ENCODE measurements at places on chromosomes 13 and 19.
A peak's percentile ranks its signal among the peaks of the same experiment; 100 is the strongest.

- DNase-seq, result no peak
Observed at GRCh38 chr13:66576381-66576780, 653.8 kb downstream of the PCDH9 start.

GRCh38 chr19:2083174-2083854 is 12.8 kb downstream of the MOB3A start:
- DNase-seq, result no peak

- DNase-seq, result no peak
Observed at GRCh38 chr19:56310462-56310861, 4.2 kb downstream of the ZSCAN5A start.

GRCh38 chr13:92769046-92769445 is 457.6 kb upstream of the GPC6 start:
- no peak for DNase-seq

- peak; percentile 36 for DNase-seq
Observed at GRCh38 chr13:46962281-46962941, 65.6 kb upstream of the HTR2A start.

DNA sequence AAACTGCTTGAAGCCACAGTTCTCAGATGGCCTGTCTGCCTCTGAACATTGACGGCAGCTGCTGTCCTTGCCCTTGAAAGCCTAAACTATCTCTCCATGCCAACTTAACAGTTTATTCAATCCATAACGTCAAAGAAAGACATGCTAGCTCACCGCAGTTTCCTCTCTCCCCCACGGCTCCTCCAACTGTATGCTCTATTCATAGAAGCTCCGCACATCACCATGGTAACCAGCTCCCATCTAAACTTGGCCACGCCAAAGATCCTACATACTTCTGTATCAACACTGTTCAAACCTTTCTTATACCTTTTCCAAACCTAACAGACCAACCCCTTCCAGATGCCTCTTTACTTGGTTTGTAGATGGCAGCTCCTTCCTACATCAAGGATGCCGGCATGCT is 48.6 kb downstream of the ZNF91 start:
- no peak for DNase-seq

GRCh38 chr13:42876887-42877545 is 95.6 kb downstream of the FAM216B start:
- no peak for DNase-seq

DNA sequence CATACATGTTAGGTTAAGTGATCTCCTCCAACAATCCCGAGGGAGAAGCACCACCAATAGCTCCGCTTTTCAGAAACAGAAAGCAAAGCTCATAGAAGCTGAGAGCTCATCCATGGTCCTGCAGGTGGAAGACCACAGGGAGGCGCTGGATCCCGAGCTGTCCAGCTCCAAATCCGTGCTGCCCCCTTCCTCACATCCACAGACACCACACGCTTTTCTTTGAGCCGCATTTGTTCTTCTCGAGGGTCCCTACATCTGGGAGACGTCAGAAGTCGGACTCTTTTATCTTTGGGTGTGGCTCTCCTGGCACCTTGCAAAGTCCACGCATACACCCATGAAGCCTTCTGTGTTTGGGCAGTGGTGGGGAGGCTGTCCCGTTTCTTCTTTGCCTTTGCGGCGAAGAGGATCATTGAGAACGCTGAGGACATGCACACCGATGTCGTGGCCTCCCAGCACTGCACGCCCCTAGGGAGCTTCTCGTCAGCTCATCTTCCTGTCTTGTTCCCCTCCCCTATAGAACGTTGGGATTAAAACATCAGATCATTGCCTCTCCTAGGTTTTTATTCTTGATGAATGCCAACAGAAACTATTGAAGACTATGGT is 184.8 kb downstream of the TEX29 start:
- DNase-seq, result no peak

- DNase-seq, result no peak
Observed at GRCh38 chr13:71602344-71602743, 264.7 kb downstream of the DACH1 start.

GRCh38 chr19:48419158-48419920 is 25.9 kb downstream of the GRIN2D start:
- peak; percentile 89 for DNase-seq

- DNase-seq, result peak; percentile 16
Observed at GRCh38 chr13:64928696-64929499, 2301.2 kb downstream of the PCDH9 start.

DNA sequence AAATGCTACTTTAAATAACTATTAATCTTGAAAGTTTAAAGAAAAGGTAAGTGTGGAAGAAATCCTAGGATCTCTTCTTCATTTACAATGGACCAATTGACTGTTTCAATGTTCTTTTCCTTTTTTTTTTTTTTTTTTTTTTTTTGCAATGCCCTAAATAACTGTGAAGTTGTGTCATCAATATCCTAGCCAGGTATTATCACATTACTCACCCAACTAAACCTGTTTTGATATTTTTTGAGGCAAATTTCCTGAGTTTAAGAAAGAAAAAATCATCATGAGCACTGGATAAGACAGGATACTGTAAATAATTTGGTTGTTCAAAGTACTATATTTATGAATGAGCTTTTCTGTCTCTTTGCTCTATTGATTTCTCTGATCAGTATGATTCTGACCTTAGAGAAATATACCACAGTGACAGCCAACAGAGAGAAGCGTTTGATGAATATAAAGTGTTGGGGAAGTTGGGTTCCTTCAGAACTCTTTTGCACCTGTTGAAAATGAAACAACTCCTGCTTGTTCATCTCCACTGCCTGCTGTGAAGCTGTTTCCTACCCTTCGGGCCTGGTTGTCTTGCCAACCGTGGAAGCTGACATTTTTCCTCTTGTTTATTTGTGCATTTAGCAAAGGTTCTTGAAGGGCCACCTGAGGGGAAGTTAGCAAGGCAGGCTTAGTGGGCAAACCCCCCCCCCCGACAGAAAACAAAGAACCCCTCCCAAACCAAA is 1220.5 kb upstream of the SLC10A2 start:
- DNase-seq, result no peak

DNA sequence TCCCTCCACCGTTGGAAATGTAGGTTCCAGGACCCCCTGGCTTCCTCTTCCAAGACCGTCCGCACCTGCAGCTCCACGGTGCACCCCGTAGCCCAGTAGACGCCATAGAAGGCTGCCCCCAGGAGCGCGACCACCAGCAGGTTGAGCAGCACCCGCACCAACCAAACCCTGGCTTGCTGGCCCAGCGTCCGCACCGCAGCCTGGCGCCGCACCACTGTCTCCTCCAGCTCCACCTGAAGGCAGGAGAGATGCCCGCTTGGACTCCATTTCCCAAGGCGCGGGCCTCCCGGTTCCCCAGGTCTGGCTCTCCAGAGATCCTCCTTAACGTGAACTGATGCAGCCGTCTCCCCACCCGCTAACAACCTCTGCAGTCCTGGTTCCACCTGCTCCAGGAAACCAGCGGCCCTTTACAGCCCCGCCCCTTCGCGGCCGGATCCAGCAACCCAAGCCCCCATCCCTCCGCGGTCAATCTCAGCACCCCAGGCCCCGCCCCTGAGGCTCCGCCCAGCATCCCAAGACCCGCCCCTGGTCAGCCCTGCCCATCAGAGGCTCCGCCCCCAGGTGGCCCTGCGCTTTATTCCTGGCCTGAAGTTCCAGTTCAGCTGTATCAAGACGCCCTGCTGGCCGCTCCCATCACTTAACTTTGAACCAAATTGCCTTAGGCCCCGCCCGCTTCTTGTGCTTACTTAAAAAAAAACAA is 5.0 kb upstream of the LENG1 start:
- DNase-seq, result peak; percentile 74
